ENCODE measurements at places on chromosomes 11 and 22. TPM values are rescaled to one million over a fixed set of nuclear protein-coding genes. Genes with fewer than 3 reads are reported as not detected.

DNA sequence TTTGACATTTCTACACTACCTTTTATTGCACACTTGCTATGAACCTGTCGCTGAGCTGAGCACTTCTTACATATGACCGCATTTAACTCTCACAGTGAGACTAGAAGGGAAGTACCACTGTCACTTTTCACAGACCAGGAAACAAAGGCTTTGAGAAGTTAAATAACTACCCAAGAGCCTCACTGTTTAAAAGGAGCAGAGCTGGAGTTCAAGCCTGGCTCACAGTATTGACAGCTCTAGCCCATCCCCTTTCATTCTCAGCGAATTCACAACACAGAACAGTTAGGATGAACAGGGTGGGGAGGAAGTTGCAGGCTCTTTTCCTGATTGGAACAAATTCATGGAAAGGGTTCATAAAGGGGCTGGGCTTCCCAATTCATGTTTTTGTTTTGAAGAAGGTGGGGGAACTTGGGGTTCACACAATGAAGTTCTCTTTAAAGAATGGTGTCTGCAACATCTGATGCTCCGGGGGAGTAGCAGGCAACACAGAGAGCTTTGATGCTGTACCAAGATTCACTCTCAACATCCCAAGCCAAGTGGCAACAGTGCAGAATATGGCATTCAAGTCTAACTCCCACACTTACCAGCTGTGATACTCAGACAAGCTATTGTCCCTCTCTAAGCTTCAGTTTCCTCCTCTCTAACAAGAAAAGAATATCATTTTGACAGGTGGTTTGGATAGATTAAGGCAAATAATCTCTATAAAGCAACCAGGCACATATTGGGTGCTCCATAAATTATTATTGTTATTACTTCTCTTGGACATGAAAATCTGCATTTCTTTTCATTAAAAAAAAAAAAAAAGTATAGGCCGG, 17.2 kb downstream of the SCGB1A1 start:
- DNase-seq = no peak

KCTD14 gene
- total RNA-seq = 7.6 TPM

GRCh38 chr22:27299181-27300085, 502.1 kb downstream of the MN1 start:
- DNase-seq = no peak

DNA sequence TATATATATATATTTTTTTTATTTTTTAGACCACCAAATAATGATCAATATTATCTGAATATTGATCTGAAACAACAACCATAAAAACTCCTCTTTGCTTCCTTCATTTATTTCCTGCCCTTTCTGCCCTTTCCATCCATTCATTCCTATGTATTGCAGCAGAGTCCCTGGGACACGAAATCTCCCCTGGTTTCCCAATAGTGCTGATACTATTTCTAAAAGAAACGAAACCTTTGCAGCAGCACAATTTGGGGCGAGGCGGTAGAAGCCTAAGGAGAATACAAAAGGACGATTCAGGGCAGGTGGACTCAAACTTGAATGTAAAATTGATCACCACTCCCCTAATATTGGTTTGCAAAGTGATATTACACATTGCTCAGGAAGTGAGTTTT, 16.9 kb upstream of the AMOTL1 start:
- DNase-seq = no peak

DNA sequence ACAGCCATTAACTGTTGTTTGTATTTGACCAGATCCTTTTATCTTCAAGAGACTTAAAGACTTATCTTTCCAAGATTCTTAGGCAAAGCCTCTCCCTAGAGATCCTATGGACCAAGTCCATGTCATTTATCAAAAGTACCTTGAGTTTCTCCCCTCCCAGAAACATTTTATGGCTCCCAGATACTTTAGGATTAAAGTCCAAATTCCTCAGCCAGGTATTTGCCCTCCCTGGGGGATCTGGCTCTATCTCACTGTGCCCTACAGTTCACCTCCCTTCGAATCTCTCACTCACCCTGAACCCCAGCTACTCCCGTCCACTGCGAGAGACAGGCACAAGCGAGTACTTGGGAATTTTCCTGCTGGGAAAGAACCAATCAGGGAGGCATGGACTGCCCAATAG, 11.9 kb downstream of the MS4A8 start:
- DNase-seq = peak; percentile 38

DNA sequence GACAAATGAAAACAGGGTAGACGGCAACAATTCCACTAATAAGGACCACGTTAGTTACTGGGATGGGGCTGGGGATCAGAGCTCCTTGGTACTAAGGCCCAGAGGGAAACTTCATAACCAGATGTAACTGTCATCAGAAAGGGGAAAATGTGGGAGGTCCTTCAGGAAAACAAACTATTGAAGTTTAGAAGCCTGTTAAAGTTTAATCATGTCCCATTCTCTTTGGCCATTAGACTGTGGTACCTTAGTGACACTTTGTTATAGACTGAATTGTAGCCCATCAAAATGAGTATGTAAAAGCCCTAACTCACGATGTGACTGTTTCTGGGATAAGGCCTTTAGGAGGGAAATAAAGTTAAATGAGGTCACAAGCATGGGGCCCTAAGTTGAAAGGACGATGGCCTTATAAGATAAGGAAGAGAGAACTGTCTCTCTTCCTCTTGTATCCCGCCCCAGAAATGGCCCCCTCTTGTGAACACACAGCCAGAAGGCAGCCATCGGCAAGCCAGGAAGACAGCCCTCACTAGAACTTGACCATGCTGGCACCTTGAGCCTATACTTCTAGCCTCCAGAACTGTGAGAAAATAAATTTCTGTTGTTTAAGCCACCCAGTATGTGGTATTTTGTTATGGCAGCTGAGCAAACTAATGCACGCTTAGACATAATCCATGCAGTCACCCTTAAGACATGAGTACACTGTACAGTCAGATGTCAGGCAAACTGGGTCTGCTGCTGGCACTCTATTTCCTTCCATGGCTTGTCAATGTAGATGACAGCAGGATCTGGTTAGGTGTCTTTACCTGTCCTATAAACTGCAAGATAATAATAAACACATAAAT, 26.9 kb upstream of the USP47 start:
- no peak for DNase-seq

GRCh38 chr11:83152264-83152663, 4.7 kb upstream of the PCF11 start:
- DNase-seq = no peak
